ENCODE measurements at places on chromosomes 3 and 15. TPM values are rescaled to one million over a fixed set of nuclear protein-coding genes. Genes with fewer than 3 reads are reported as not detected.

GRCh38 chr15:48090115-48090514, 30.7 kb upstream of the SLC24A5 start:
- DNase-seq: no peak

GRCh38 chr15:40590667-40591050, 3.4 kb upstream of the KNL1 start:
- DNase-seq: peak; percentile 56

DNA sequence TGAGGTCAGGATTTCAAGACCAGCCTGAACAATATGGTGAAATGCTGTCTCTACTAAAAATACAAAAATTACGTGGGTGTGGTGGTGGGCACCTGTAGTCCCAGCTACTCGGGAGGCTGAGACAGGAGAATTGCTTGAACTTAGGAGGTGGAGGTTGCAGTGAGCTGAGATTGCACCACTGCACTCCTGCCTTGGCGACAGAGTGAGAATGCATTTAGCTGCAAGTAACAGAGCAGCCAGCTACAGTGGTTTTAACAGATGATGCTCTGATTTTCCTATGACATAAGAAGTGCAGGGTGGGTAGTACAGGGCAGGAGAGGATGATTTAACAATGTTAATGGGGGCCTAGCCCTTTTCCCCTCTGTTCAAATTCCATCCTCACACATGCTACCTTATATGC, 267.9 kb downstream of the RPLP1 start:
- no peak for DNase-seq

DNA sequence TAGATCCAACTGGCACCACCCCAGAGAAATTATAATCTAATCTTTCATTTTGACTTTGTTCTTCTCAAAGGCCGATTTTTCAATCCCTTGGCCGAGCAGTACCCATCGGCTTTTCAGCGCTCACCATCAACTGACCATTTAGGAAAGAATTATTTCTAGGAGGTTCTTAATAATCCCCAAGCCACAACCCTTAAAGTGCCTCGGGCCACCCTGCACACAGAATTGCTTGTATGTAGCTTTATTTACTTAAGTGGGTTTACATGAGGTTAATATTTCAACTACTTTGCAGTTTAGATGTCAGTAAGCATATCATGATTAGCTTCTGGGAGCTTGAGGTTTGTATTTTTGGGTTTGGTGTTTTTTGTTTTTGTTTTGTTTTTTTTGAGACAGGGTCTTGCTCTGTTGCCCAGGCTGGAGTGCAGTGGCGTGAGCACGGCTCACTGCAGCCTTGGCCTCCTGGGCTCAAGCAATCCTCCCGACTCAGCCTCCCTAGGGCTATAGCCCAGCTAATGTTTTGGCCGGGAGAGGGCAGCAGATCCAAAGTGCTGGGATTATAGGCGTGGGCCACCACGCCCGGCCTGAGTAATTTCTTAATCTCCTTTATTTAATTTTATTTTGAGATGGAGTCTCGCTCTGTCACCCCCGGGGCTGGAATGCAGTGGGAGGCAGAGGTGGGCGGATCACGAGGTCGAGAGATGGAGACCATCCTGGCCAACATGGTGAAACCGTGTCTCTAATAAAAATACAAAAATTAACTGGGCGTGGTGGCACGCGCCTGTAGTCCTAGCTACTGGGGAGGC, 801 bp upstream of the CDAN1 start:
- peak; percentile 39 for DNase-seq

GRCh38 chr15:84572231-84572630, 28.6 kb upstream of the ZSCAN2 start:
- no peak for DNase-seq

DNA sequence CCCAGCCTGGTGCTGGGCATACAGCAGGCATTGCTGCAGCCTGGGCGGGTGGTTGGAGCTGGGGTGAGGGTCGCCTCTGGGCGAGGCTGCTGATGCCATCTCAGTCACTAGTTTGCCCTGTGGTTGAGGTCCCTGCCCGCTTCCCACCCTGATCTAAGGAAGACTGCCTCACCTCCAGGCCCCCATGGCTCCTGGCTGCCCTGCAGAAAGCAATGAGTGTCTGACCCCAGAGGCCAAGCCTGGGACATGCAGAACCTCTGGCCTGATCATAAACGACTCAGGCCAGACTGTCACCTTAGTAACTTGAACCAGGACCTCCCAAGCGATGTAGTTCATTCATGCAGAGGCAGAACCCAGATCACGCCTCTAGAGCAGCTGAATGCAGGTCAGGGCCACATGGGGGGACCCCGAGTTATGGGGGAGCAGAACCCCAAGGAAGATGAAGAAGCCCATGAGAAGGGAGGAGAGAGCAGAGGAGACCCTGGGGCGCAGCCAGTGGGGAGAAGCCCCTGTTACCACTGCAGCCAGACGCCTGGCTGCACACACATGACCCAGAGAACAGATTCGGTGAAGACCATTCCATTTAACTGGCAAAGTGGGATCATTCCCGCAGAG, 213.9 kb downstream of the TBC1D2B start:
- no peak for DNase-seq

DNA sequence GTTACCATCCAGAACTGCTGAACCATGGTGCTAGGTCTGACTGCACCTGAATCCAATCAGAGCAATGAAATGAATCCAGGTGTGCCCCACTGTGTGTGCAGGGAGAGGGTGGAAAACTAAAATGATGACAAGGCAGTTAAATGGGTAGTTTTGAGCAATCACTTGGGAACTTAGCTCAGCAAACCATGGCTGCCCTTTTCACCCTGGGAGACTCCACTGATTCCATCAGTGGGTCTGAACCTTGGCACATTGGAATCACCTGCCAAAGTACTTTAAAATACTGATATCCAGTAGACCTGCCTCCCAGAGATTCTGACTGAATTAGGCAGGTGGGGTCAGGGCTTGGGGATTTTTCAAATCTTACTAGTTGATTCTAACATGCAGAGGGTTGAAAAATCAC, 59.8 kb upstream of the USP3 start:
- DNase-seq: no peak

The ESYT3 gene
- not detected for total RNA-seq

The ZNF620 gene
- total RNA-seq: 2.1 TPM
